Stimulated activated naive CD8-positive, alpha-beta T cell treated with anti-CD3 and anti-CD28 coated beads, Interleukin-15, Interleukin-2, amounts not matched to agents 100 U/mL and 50 U/mL, for 24 hours (primary cell): ENCODE measurements at places on chromosomes 4 and X.
A peak's percentile ranks its signal among the peaks of the same experiment; 100 is the strongest.

GRCh38 chr4:62912531-62912930 lies 1496.7 kb downstream of the TECRL start:
- DNase-seq = no peak

GRCh38 chr4:54475546-54475945 lies 182.2 kb upstream of the KIT start:
- no peak for DNase-seq

DNA sequence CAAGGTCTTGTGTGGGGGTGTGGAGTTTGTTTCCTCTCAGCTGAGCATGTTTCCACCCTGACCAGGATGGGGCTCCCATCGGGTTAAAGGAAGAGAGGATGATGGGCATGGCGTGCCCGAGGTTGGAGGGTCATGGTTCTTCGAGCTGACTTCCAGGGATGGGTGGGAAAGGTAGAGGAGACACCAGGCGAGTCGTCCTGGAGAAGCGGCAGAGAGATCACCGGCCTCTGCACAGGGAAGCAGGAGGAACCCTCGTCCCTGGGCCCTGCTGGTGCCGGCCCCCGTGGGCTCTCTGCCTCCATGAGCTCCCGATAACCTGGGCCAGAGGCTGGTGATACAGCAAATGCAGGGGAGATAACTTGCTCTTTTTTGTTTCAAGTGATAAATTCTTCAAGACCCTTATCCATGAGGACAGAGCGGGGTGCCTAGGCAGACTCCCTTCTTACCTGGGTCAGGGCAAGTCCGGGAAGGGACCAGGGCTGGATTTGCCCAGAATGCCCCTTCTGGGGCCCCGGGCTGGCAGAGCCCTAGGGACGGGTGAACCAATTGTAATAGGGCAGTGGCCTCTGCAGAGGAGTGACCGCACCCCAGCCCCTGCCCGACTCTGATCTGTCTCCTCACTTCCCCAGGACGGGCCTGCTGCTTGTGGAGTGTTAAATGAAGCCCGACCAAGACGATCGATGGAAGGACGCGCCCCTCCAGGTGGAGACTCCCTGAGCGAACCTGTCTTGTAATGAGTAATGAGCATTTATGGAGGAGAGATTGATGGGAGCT lies 63.0 kb downstream of the CPZ start:
- DNase-seq = no peak

- DNase-seq = peak; percentile 50
Observed at GRCh38 chrX:47831788-47832187, 4.9 kb upstream of the ZNF81 start.

DNA sequence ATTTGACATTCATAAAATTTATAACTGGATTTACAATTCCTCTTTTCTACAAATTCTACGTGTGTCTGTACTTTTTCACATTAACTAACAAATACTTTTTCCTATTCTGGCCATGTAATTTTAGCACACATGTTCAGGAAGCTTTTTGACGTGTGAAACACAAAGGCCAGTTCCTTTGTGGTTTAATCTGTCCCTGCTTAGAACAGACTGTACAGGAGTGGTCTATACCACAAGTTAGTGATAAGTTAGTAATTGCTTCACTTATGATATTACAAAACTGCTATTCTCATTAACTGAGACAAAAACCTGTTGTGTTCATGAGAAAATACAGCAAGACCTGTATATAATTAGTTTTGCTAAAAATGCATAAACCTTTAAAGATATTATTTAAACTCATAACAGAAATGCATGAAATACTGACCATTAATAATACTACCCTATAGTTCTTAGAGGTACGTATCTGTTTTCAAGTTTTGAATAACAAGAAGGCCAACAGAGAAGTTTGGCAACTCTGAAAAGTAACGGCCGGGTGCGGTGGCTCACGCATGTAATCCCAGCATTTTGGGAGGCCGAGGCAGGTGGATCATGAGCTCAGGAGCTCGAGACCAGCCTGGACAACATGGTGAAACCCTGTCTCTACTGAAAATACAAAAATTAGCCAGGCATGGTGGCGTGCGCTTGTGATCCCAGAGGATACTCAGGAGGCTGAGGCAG lies 13.7 kb upstream of the AREG start:
- no peak for DNase-seq

DNA sequence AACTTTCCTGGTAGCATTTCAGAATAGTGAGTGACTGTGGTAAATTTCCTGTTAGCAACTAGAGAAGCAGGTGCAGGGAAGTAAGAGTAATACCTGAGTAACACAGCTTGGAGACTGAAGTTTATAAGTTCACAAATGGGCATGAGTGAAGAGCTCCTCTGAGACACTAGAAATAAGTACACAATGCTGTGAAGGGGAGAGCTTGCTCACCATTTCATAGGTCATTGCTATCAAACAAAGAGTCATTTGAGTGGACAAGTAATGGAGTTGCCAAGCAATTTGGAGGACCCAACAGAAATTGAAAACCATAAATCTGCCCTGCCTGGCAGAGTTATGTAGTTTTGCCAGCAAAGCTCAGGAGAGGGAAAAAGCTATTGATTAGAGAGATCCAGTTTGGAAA lies 523.6 kb downstream of the TRAM1L1 start:
- DNase-seq = no peak

DNA sequence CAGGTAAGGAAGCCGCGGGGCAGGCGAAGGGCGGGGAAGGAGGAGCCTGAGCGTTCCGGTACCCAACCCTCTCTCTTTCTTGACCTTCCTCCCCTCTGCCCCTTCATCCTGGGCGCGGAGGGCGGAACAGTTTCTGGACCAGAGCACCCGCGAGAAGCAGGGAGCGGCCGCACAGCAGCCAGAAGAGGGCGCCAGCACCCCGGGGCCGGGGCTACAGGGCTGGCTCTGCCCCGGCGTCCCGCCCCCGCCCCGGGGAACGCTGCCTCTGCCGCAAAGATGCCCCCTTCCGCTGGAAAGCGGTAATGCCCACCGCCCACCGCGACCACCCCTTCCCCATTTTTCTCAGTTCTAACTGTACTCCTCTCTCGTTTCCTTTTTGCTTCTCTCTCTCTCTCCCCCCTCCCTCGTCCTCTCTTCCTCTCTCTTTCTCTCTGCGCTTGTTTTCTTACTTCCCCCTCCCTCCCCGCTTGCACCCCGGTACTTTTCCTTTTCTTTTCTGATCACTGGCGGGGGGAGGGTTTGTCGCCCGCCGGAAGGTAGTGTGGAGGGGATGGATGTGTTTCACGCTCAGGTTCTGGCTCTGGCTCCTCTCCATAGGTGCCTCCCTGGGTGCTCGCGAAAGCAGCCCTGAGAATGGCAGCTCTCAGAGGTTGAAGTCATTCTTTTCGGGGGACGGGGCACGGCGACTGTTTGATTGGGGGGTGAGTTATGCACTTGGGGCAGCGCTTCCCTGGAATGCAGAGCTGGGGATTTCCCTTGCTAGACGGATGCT lies 13.1 kb upstream of the PRDM8 start:
- DNase-seq = peak; percentile 99

- DNase-seq = peak; percentile 49
Observed at GRCh38 chrX:103175944-103176753, 38.8 kb upstream of the BEX4 start.

DNA sequence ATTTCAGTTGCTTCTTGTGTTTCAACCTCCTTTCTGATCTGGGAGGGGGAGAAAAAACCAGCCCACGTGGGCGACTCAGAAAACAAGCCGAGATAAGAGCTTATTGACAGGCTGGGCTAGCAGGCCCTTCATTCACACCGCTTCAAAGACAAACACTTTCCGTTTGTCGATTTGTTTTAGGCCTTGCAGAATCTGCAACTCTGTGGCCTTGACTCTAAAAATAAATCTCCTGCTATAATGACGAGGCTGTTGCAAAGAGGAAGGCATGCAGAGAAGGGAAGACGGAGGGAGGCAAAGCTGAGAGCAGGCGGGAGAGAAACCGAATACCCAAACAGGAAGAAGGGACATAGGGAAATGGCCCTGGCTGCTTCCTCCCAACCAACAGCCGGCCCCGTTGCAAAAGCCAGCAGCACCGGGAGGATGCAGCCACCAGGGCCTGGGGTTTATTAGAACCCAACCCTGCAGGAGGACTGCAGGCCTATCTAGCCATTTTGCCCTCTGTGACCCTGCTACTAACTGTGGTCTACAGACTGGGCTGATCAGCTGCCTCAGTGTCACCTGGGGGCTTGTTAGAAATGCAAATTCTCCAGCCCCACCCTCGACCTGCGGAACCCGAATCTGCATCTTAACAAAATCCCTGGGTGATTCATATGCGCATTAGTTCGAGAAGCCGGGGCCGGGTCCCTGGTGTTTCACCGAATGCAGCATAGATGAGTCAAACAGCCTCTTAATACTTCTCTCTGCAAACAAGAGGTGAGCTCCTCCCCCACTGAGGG lies 325.5 kb downstream of the BCOR start:
- peak; percentile 67 for DNase-seq

DNA sequence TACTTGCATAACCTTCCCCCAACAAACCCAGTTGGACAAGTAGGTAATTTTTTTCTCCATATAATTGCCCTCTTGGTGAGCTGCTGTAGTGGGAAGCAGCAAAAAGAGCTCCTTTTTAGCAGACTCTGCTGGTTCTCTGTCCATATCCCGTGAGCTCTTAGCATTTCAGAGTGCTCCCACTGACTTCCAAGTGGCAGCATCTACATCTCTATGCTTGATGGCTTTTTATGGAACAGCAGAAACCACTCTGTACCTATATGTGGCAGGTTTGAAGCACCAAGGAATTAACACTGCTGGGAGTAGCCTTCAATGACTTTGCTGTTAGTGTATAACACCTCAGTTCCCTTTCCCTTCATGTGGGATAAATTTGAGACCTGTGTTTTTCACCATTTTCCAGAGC lies 168.4 kb upstream of the NHS start:
- no peak for DNase-seq

- no peak for DNase-seq
Observed at GRCh38 chrX:48560681-48561080, 13.6 kb upstream of the RBM3 start.

- no peak for DNase-seq
Observed at GRCh38 chr4:118732591-118733330, 47.6 kb downstream of the METTL14 start.

DNA sequence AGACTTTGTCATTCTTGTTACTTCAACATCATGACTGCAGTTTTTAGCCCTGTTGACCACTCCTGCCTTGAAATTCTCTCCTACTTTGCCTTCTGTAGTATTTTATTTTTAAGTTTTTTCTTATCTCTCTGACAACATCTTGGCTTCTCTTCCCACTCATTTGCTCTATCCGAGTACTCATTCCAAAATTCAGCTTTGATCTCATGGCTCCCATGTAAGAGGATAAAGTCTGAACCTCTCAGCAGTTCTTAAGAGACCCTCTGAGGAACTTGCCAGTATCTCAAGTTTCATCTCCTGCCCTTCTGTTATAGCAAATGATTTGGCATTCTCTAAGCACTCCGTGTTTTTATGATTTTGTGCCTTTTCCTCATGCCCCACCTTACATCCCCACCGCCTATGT lies 67.7 kb downstream of the GALNT7 start:
- no peak for DNase-seq

DNA sequence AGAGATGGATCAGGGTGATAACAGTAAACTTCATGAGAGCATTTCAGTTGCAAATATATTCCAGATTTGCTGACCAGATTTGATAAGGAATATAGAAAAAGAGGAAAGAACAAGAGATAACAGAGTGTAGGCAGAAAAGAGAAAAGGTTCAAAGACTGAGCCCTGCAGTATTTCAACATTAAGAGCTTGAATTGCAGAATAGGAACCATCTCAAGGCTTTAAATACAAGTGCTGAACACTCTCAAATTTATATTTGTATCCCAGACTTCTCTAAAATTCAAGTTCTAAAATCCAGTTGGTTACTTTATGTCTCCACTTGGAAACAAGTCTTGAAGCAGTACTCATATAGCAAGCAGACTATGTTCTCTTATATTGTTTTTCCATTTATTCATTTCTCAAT lies 9.7 kb upstream of the MYOZ2 start:
- DNase-seq = no peak

DNA sequence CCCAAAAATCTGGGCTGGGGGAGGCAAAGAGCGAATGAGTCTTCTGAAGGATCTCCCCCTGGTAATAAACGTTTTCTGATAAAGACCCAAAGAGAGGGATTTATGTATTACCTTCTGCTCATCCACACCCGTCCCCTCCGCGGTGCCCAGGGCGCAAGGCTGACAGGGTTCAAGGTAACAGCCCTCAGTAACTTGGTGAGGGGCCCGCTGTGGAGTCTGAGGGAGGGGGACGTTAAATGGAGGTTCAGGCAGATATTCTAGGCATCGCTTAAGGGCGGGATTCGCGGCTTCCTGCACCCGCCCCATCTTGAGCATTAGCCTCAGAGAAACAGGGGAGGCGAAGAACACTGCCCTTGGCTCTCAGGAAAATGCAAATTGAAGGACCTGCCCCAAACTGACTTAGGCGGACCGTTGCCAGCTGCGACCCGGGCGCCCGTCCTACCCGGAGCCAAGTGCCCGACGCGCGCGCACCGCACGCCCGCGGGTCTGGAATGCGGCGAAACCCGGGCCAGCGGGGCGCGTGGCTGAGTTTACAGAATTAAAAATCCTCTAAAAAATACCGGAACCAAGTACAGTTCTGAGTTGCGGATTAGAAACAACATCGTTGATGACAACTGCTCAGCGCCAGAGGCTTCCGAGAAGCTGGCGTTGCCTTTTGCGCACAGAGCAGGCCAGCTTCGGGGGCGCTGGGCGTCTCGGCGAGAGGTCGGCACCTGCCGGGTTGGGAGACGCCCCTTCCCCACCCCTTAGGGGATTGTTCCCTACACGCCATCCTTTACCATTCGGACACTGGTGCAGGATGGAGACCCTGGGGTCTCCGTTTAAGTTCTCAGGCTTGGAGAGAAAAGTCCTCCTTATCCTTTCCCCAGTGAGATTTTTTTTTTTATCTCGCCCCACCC lies 2.8 kb downstream of the HELT start:
- no peak for DNase-seq
